ENCODE measurements at places on chromosomes 12 and 14.

DNA sequence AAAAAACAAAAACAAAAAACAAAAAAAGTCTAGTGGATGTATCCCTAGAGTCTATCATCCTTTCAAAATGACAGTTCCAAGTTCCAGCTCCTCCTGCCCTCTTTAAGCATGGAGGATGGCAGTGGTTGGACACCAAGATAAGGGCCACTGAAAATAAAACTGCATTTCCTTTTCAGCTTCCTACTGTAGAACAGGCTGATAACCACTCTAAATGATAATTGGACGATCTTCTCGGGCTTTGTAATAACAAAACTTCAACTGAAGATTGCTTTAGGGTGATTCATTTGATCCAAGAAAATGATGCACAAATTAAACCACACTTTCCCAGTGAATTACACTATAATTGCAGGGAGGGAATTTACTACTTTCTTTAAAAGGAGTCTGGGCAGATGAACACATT lies 42.2 kb upstream of the CRACR2A start:
- no peak for DNase-seq

DNA sequence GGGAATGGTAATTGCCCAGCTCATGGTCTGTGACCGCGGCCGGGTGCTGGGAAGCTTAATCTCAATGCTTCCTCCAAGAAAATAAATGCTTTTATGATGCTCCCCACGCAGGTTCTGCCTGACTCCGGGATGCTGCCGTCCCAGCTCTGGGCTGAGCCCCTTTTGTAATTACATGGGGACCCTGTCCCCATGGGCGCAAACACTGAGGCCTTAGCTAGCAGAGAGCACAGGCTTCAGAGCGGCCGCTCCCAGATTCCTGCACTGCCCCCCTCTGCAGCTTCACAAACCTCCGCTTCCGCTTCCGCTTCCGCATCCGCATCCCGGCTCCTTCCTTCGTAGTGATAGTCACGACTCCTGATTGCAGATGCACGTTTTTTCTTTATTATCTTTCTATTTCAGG lies 129.5 kb downstream of the KIF26A start:
- no peak for DNase-seq

DNA sequence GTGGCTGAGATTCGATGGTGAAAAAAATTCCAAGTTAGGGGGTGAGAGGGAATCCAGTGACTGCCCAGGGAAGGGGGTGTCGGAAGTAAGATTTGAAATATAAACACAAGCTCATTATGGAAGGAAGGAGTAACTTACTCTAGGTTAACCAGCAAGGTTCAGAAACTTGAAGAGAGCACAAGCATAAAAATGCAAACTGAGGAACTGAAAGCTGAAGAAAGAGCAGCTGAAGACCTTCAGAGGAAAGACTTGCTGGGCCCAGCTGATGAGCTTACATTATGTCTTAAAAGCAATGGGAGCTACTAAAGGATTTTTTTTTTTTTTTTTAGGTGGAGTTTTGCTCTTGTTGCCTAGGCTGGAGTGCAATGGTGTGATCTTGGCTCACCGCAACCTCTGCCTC lies 189.7 kb upstream of the GRIN2B start:
- DNase-seq: no peak

DNA sequence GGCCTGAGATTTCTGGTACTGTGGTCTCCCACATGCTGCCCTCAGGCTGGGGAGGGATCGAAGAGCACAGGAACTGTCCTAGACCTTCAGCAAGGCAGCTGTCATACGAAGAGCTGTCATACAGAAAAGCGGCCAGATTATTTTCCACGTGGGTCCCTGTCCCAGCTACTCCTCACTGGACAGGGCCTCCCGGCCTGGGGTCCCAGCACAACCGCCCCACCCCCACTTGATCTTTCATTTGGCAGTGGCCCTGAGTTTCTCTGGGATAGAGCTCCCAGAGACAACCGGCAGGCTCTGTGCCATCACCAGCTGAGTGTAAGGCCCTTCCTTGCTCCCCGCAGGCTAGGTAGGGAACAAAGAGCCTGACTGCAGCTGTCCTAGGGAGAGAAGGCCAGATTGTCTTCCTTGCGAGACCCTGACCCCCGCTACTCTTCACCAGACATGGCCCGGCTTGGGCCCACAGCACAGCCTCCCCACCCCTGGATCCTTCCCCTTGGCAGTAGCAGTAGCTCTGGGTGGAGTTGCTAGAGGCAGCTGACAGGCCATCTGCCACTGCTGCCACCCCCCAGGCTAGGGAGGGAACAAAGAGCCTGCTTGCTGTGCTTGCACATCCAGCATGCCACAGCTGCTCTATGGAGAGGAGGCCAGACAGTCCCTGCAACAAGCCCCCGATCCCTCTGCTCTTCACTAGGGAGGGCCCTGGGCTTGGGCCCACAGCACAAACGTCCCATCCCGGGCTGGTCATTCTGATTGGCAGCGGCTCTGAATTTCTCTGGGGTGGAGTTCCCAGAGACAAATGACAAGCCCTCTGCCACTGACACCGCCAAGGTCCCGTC lies 3.1 kb upstream of the OR4N2 start:
- DNase-seq: no peak

DNA sequence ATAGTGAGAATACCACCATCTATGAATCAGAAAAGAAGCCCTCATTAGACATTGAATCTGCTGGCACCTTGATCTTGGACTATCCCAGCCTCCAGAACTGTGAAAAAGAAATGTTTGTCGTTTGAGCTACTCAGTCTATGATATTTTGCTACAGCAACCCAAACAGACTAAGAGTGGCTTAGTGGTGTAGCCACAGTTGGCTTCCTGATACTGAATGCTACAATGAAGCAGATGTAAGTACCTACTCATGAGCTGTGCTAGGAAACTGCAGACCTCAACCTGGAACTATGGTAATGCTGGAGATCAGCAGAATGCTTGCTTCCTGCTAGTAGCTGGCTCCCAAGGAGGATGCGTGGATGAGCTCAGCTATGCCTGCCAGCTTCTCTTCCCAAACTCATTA lies 268.6 kb upstream of the CRY1 start:
- no peak for DNase-seq

GRCh38 chr14:75804570-75805275 lies 143.7 kb downstream of the TTLL5 start:
- DNase-seq: no peak

DNA sequence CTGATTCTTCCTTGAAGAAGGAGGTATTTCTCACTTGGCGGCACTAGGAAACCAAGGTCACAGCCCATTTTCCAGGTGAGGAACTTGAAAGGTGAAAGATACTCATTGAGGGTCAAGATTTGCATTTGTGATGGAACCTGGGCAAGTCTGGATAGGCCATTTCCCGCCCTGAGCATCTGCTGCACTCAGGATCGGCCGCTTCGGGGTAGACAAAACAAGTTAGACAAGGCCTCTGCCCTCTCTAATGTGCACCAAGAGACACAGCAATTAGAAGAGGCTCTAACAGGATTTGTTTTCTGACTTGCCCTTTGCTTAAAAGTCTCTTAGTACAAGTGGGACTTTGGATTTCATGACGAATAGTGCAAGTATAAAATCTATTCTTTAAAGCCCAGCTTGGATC lies 167.2 kb downstream of the KTN1 start:
- DNase-seq: no peak

GRCh38 chr12:107805488-107806180 lies 31.1 kb downstream of the ASCL4 start:
- no peak for DNase-seq

DNA sequence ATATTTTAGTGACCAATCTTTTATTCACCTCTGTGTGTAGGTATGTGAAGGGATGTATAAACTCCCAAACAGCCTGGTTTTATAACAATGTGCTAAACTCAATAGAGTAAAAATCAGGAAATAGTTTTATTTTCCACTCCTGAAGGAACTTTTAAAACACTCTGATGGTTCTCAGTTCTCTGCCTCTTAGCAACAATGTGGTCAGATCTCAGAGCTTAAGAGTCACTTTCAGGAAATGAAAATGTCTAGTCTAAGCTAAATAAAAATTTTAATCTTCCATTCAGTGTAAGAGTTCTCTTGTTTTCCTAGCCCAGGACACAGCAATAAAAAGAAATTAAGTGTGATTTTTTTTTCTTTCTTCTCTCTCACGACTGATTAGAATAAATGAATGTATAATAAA lies 718.0 kb downstream of the C12orf50 start:
- DNase-seq: no peak

GRCh38 chr14:61284001-61284400 lies 2.9 kb upstream of the TMEM30B start:
- DNase-seq: no peak

All from activated T-helper 1 cell treated with anti-CD3 and anti-CD28 coated beads, Interleukin-12 subunit alpha, Interleukin-12 subunit beta, Interleukin-2, Interleukin-4 antibody, amounts not matched to agents 30 ng/mL and 10 ng/mL and 1 ng/mL, durations not matched to agents 14 hours and 24 hours and 36 hours (primary cell).